ENCODE measurements at places on chromosomes 12 and 14.

- DNase-seq = no peak
Observed at GRCh38 chr12:64192644-64193444, 29.3 kb downstream of the KICS2 start.

DNA sequence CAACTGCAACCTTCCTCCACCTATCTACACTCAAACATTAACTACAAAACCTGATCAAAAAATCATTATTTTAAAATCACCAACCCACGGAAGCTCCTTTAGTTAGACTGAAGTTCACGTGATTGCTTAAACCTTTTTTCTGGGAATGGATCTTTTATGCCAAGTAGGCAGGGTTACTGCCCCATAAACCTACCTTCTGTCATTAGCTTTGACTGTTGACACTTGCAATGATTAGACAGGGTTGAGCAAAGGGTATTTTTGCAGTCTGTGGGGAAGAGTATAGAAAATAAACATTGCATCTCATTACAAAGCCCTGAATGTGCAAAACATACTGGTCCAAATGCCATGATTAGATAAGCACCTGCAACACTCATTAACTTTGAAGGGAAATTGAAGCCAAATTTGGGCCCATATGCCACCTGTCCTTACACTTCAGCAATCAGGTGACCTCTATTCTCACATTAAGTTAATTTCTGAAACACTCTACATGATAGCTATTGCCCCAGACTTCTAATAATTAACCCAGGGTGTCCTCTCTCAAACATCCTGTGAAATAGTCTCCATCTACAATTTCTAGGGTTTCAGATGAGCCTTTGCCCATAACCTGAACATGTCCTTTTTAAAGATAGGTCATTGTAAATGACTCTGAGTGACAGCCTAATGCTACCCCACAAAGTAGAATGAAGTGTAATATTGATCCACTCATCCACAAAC is 156.0 kb upstream of the PLEKHG7 start:
- DNase-seq = no peak

DNA sequence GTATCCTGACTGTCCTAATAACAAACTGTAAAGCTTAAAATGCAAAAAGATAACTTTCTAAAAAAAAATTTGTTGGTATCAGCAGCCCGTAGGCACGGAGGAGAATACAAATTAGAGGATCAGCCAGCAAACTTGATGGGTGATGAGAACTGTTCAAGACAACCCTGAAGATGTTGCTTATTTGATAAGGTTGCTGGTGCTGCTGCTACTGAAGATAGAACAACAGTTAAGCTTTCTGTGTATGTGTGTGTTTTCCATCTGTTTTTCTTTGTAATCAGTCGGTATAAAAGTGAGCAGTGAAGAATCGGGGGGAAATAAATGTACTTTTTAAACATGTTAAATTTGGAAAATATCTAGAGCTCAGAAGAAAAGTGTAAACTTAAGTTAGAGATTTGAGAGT is 67.4 kb upstream of the POC1B start:
- no peak for DNase-seq

DNA sequence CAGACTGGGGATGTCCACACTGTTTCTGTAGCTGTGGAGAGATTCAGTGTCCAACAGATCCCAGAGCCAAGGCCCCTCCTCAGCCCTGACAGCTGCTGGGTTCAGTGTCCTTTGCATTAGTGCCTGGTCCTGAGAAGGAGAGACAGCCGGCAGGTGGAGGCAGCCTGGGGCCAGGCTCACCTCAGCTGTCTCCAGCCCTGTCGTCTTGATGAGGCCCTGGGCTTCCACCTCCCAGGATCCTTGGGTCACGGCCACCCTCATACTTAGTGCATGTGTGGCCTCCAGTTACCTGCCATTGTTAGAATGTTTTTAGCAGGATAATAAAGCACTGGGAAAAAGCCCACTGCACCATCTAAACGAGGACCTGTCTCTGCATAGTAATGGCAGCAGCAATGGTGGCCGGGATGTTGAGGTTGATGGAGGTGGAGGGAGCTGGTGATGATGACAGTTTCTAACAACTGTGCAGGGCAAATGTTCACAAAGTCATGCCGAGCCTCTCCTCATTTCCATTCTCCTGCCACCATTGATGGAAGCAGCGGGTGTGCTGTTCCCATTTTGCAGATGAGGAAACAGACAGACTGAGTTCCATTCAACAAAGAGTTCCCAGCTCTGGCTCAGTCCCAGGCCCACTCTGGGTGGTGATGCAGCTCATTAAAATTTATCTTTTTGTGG is 17.7 kb downstream of the ASB2 start:
- DNase-seq = no peak

GRCh38 chr12:50961708-50962107 is 9.4 kb downstream of the HIGD1C start:
- no peak for DNase-seq

DNA sequence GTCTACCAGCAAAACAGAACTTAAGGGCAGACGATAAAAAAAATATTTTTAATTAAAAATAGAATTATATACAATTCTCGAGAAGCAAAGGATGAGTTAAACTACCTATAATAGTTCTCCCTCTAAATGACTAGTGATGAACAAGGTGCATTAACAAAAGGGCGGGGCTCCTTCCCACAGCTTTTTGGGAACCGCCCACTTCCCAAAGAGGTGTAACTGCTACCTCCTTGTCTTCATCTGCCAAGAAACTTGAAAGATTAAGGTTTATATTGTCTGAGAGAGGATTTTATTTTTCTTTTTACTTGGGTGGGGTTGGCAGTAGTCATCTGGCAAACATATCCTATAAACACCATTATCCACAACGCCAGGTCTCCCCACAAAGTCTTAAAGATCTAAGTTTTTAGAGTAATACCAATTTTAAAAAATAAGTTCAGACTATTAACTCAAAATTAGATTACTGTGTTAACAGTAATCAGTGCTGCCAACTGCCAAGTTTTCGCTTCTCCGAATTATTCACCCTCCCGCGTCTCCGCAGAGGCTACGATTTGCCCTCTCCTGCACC is 938 bp downstream of the RALGAPA1 start:
- DNase-seq = no peak

DNA sequence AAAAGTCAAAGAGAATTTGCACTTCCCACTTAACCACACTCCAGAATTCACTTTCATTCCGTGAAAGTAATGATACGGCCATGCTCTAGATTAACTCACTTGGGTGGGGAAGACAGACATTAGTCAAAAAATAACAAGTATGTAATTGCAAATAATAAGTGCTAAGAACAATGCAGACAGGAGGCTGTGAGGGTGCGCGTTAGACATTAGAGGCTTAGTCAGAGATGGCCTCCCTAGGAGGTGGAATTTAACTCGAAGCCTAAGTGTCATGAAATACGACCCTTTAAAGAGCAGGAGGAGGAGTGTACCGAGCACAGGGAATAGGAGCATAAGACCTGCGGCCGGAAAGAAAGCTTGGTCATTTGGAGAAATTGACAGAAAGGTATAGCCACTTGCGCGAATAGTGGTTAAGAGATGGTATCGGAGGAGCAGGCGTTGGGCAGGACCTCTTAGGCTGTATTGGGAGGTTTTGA is 628 bp downstream of the SNRPF start:
- DNase-seq = no peak

DNA sequence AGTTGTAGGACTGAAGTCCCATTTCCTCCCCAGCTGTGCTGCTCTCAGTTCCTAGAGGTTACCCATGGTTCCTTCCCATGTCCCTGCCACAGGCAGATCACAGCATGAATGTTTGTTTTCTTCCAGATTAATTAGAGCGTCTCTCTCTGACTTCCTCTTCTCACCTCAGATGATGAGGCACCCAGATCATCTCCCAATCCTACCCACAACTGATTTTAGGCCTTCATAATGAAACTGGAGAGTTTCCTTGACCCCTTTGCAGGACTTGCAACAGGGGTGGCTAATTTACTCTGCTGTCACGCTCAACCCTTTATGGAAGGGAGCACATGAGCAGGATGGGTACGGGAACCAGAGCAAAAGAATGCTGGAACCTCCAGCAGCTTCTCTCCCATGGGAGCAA is 32.1 kb upstream of the TXNRD1 start:
- no peak for DNase-seq

DNA sequence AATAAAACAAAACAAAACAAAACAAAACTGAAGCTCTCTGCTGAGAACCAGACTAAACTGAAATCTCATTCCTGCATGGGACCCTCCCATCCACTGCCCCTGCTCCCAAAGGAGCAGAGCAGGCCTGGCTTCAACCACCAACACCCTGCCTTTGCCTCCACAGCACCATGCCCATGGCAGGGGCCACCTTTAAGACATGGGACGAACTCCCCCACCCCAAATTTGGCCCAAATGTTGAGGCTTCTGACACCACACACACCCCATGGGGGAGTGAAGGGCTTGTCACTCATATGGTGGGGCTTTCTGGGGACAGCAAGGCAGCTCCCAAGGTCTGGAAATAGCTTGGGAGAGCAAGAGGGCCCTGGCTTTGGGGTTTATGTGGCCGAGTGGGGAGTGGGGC is 177.2 kb downstream of the KIF26A start:
- no peak for DNase-seq

GRCh38 chr14:77183896-77184295 is 2.3 kb downstream of the TMEM63C start:
- no peak for DNase-seq

DNA sequence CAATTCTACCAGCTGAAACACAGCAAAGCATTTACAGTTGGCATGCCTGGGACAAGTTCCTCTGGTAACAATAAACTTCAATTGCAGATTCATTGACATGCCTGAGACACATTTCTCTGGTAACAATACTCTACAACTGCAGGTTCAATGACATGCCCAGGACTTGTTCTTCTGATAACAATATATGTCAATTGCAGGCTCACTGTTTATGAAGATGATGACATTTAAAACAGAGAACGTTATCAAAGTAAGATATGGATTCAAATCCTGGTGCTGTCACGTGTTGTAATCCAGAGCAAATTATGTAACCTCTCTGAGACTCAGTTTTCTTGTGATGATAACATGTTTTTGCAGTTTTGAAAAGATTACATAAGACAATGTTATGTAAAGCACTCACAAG is 20.5 kb downstream of the KITLG start:
- DNase-seq = no peak

DNA sequence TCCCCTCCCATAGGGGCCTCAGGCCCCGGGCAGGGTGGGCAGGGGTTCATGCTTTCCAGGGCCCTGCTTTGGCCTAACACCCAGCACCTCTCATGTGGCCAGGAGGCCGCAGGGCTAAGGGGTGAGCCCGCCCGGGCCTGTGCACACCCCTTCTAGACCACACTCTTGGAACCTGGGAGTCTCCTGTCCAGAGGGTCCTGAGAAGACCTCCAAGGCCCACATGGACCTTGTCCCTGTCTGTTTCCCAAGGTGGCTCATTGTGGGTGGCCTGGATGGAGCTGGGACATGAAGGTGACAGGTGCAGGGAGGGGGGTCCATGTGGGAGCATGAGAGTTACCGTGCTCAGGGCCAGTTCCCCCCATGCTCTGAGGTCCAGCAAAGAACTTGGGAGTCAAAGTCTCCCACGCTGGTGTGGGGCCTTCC is 11.6 kb downstream of the DLK1 start:
- DNase-seq = no peak

DNA sequence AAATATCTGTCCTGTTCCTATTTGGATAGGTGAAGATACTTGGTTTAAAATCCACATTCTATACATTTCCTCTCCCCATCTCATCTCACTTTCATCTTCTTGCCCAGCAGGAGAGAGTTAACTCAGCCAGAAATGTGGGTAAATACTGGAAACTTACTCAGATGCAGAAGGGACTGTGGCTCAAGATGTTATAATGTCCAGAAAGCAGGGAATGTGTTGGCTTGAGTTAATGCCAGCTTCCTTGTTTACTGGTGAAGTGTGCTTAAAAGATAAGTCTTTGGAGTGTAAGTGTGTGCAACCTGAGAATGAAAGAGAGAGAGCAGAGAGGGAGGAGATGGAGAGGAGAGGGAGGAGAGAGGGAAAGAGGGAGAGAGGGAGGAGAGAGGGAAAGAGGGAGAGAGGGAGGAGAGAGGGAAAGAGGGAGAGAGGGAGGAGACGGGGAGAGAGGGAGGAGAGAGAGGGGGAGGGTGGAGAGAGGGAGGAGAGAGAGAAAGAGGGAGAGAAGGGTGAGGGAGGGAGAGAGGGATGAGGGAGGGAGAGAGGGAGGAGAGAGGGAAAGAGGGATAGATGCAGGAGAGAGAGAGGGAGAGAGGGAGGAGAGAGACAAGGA is 22.0 kb upstream of the SNRPF start:
- no peak for DNase-seq

- no peak for DNase-seq
Observed at GRCh38 chr14:60735416-60735815, 855 bp downstream of the MNAT1 start.

- DNase-seq = no peak
Observed at GRCh38 chr14:91830777-91831176, 36.6 kb downstream of the TC2N start.

GRCh38 chr14:95660651-95661515 is 25.3 kb upstream of the TCL1B start:
- DNase-seq = no peak

GRCh38 chr14:104245723-104246122 is 107.3 kb downstream of the KIF26A start:
- DNase-seq = no peak

GRCh38 chr12:89475203-89475990 is 49.2 kb downstream of the GALNT4 start:
- no peak for DNase-seq

Data from stimulated activated CD4-positive, alpha-beta T cell treated with anti-CD3 and anti-CD28 coated beads, Interleukin-15, amount 100 ng/mL, for 1 hour (primary cell).